Smooth muscle cell of trachea (primary cell): ENCODE measurements at places on chromosomes 5 and 9. TPM values are rescaled to one million over a fixed set of nuclear protein-coding genes. Genes with fewer than 3 reads are reported as not detected.

SLC25A2 gene
- total RNA-seq = 0.50 and 1.0 TPM in 2 replicates

CER1 gene
- total RNA-seq = not detected in 2 replicates

GOLGA2 gene
- 114 and 127 TPM in 2 replicates for total RNA-seq

DNAH5 gene
- total RNA-seq = 2.2 and 2.6 TPM in 2 replicates

IGIP gene
- 9.2 and 11.9 TPM in 2 replicates for total RNA-seq

PCDHB16 gene
- total RNA-seq = 0.15 and 0.50 TPM in 2 replicates

MRPS27 gene
- total RNA-seq = 86.7 and 100 TPM in 2 replicates

SYK gene
- not detected in 2 replicates for total RNA-seq

C7 gene
- 0.15 and 0.83 TPM in 2 replicates for total RNA-seq

TAF11L5 gene
- not detected in 2 replicates for total RNA-seq

SPINK6 gene
- not detected in 2 replicates for total RNA-seq

PLAC8L1 gene
- not detected in 2 replicates for total RNA-seq

GABRA1 gene
- not detected in 2 replicates for total RNA-seq

C5orf52 gene
- total RNA-seq = not detected in 2 replicates

RAPGEF1 gene
- total RNA-seq = 18.6 and 35.9 TPM in 2 replicates

PPWD1 gene
- total RNA-seq = 35.9 and 59.1 TPM in 2 replicates

PTTG1 gene
- 71.5 and 402 TPM in 2 replicates for total RNA-seq

PCDHA8 gene
- total RNA-seq = under 0.01 and 0.15 TPM in 2 replicates

FAM174A gene
- 19.2 and 23.8 TPM in 2 replicates for total RNA-seq

SHISAL2B gene
- total RNA-seq = not detected in 2 replicates

SHB gene
- total RNA-seq = 18.2 and 35.2 TPM in 2 replicates

DDX31 gene
- 9.7 and 14.1 TPM in 2 replicates for total RNA-seq

PCDHA6 gene
- total RNA-seq = 0.44 and 0.50 TPM in 2 replicates

SLC23A1 gene
- total RNA-seq = 0.50 TPM in 1 of 2 replicates, not detected in the other

ACTBL2 gene
- total RNA-seq = not detected in 2 replicates

KLF4 gene
- 27.2 and 60.2 TPM in 2 replicates for total RNA-seq

POLR3G gene
- total RNA-seq = 6.9 and 11.1 TPM in 2 replicates

ANKRD34B gene
- not detected in 2 replicates for total RNA-seq

HBEGF gene
- total RNA-seq = 0.73 and 1.7 TPM in 2 replicates

HAVCR2 gene
- total RNA-seq = 1.0 and 2.2 TPM in 2 replicates

DBH gene
- not detected in 2 replicates for total RNA-seq

IL5 gene
- not detected in 2 replicates for total RNA-seq

SGCD gene
- 12.2 and 22.0 TPM in 2 replicates for total RNA-seq

MARCOL gene
- total RNA-seq = not detected in 2 replicates

CDH9 gene
- total RNA-seq = not detected in 2 replicates
